GM18507 (cell line): ENCODE measurements at places on chromosomes 13 and 19.

DNA sequence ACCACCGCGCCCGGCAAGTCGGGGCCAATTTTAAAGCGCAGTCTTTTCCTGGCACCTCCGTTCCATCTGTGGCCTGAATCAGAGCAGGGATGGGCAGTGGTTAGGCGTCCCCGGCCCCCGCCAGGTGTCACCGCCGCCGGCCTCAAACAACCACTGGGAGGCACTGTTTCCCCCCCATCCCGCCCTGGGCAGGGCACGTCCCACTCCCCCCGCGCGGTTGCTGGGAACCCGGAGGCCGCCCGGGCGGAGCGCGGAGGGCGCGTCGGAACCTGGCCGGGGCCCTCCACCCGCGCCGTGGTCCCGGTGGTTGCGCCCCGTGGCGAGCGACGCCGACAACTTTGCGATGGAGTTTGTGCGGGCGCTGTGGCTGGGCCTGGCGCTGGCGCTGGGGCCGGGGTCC lies at the start of gene GRIN3B:
Gene GRIN3B (plus strand): TSS at position 325 of the 400 bp plus-strand sequence. CDS start 19 bp downstream, at position 344.
- no peak for DNase-seq

GRCh38 chr19:6045108-6045507 lies 65.2 kb downstream of the RFX2 start:
- DNase-seq = no peak

DNA sequence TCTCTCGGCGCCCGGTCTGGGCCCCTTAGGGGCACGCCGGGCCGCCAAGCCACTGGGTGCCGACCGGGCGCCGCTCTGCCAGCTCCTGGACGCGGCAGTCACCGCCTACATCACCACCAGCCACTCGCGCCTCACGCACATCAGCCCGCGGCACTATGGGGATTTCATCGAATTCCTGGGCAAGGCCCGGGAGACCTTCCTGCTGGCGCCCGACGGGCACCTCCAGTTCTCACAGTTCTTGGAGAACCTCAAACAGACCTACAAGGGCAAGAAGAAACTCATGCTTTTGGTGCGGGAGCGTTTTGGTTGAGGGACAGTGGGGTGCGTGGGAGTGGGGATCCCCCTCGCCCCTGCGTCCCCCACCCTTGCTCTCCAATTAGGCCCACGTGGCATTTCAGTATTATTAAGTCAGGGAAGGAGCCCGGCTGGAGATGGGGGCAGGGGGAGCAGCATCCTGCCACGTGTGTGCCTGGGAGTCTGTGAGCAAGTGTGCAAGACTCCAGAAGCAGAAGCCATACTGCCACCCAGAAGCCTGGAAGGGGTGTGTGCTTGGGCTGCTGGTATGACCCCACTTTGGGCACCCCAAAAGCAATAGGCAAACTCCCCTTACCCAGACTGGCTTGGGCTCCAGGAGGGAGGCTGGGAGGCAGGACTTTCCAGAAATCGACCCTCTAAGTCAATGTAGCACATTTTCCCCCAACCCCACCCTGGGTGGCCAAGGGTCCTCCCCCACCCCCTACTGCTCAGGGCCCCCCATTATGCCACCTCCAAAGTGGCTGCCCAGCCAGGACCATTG lies 35.7 kb downstream of the ZSWIM4 start:
- no peak for DNase-seq

DNA sequence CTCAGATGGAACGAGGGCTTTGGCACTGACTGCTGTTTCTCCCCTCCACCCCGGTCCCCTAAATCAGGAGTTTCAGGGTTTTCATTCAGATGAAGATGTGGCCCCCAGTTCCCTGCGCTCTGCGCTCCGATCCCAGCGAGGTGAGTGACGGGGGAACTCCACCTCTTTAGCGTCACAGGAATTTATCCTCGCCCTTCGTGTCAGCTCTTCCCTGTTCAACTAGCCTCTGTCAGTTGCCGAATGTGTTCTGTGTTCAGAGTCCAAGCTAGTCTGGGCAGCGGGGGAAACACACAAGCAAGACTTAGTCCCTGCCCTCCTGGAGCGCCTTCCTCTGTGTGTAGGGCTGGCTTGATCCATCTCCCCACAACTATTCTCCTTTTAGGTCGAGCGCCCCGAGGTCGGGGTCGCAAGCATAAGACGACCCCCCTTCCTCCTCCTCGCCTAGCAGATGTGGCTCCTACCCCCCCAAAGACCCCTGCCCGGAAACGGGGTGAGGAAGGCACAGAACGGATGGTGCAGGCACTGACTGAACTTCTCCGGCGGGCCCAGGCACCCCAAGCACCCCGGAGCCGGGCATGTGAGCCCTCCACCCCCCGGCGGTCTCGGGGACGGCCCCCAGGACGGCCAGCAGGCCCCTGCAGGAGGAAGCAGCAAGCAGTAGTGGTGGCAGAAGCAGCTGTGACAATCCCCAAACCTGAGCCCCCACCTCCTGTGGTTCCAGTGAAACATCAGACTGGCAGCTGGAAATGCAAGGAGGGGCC lies 1.8 kb downstream of the KMT2B start:
- DNase-seq = no peak

- DNase-seq = no peak
Measured at GRCh38 chr19:42548552-42548951, 20.3 kb upstream of the CEACAM1 start.

DNA sequence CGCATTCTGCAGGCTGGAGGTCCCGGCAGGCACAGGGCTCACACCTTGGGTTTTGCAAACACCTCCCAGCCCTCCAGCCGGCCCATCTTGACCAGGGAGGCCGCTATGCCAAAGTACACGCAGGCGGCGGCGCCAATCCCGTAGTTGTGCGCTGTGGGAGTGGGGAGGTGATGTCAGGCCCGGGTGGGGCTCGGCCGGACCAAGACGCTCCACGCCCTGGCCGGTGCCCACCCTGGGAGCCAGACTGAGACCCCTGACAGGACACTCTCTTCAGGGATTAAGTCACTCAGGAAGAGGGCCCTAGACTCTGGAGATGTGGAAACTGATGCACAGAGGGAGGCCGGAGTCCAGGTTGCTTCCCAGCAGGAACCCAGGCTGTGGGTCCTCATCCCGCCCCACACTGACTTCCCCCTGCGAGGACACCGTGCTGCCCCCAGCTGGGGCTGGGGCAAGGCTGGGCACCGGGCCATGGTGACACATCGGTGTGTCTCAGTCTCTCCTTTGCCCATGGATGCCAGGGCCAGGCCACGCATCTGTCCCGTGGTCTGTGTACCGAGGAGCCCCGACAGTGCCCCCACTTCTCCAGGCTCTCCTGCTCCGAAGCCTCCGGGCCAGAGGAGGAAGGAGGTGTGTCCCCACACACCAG lies 8.8 kb downstream of the NDUFA11 start:
- no peak for DNase-seq

DNA sequence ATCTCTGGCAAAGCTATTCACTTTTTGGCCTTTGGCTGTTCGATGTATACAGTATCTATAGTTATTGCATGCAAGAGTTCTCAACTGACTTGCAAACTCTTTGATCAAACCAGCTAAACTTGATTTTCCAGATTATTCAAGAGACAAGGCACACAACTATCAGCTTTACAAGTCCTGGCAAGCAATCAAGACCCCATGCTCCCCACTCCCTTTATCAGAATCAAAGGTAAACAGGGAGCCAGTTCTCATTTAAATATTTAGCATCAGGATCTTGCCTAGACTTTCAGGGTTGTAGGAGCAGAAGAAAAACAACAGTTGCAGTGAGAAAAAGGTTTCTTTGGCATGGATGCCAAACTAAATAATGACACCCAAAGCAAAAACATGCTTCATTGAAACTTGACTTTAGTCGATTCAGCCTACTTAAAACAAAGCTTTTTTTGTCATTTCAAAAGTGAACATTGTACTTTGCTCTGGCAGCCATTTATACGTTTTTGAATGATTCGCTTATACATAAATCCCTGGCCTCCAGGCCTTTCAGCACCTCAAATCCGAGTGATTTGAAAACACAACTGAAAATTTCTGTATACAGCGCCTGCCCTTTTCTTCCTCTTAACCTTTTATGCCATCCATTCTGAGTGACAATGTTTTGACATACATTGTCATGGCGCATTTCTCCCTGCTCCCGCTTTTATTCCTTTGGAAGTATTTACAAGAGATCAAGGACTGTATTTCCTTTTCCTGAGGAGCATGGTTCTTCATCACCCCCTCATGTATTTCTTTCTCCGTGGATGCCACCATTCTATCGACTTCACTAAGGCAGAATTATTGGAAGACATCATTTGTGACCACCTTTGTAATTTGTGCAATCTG lies 340.8 kb downstream of the KLF5 start:
- no peak for DNase-seq

GRCh38 chr19:33486936-33487811 lies 34.4 kb downstream of the PEPD start:
- DNase-seq = no peak

DNA sequence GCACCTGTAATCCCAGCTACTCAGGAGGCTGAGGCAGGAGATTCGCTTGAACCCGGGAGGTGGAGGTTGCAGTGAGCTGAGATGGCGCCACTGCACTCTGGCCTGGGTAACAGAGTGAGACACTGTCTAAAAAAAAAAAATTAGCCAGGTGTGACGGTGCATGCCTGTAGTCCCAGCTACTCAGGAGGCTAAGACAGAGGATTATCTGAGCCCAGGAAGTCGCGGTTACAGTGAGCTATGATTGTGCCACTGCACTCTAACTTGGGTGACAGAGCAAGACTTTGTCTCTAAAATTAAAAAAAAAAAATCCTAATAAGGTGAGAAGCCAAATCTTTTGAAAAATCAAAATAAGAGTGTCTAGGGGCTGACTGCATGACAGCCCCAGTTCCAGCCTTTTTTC lies 9.7 kb upstream of the CEBPA start:
- no peak for DNase-seq
